ENCODE measurements at places on chromosomes 3 and 15. TPM values are rescaled to one million over a fixed set of nuclear protein-coding genes. Genes with fewer than 3 reads are reported as not detected.

- DNase-seq = no peak
These were observed 289.4 kb downstream of the LSAMP start for GRCh38 chr3:116155841-116156240.

DNA sequence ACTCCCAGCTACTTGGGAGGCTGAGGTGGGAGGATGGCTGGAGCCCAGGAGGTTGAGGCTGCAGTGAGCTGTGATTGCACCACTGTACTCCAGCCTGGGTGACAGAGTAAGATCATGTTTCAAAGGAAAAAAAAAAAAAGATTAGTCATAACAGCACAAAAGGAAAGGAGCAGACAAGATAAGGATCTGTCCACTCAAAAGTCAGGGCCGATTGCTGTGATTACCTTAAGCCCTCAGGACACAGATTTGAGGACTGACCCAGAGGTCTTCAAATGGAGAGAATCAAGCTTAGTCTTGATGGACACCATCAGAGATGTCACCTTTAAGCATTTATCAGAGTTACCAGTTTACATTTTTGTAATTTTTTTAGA is 23.9 kb upstream of the HEG1 start:
- no peak for DNase-seq

- DNase-seq = no peak
These were observed 202.0 kb downstream of the UBE2E2 start for GRCh38 chr3:23405081-23405480.

DNA sequence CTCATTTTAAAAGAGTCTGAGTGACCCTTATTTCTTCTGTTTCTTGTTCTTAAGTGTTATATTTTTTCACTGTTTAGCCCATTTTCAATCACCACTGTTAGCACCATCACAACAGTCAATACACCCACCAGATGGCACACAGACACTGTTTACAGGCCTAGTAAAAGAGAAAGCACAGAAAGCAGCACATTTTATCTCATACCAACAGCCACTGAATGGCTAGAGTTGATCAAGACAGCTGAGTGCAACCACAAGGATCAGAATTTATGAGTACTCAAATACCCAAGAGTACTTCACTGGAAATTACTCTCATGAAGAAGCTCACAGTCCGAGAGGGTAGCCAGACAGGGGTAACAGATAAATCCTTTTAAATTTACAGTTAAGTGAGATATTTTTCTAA is 127.0 kb downstream of the TFDP2 start:
- DNase-seq = no peak

GRCh38 chr3:161474741-161475140 is 21.9 kb upstream of the OTOL1 start:
- DNase-seq = no peak

DNA sequence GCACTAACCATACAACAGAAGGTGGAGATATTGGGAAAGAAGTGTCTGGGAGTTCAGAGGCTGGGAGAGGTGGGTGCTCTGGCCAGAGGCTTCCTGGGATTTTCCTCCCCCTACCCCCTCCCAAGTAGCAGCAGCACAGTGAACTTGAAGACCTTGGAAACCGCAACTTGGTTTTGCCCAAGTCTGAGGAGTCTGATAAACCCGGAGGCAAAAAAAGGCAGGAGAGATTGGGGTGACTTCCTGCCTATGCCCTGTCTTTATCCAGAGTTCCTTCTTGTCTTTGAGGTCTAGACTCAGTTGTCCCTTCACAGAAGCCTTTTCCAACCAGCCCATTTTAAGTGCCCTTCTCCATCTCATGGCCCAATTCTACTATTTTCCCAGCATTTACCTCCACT is 25.4 kb upstream of the THRB start:
- no peak for DNase-seq

DNA sequence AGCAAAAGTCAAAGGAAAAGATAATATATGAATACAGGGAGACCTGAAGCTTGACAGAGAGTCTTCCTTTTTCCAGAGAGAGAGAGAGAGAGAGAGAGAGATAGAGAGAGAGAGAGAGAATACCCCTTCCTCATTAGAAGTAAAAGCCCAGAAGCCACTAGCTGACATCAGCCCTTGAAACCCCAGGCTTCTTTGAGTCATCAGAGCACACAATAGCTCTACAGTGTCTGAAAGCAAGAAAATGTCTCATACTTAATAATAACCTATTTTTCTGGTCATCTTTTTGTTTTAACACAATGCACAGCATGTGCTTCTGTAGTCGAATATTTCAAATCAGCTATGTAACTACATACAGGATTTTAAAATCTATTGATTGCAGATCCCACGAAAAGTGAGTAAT is 109.2 kb upstream of the NANOGP8 start:
- no peak for DNase-seq

- no peak for DNase-seq
These were observed 332.1 kb downstream of the ROBO2 start for GRCh38 chr3:77372018-77372417.

GRCh38 chr3:15542614-15543013 is 21.1 kb upstream of the COLQ start:
- no peak for DNase-seq

GRCh38 chr3:134864636-134865035 is 69.6 kb downstream of the EPHB1 start:
- no peak for DNase-seq

- DNase-seq = no peak
These were observed 2.4 kb downstream of the HTD2 start for GRCh38 chr3:58308728-58309127.

GRCh38 chr3:132486099-132486498 is 68.8 kb downstream of the DNAJC13 start:
- DNase-seq = no peak

- peak; percentile 31 for DNase-seq
These were observed 63.9 kb downstream of the TMCC1 start for GRCh38 chr3:129829640-129830039.

- no peak for DNase-seq
These were observed 173.5 kb downstream of the OR4M2 start for GRCh38 chr15:22253676-22254408.

DNA sequence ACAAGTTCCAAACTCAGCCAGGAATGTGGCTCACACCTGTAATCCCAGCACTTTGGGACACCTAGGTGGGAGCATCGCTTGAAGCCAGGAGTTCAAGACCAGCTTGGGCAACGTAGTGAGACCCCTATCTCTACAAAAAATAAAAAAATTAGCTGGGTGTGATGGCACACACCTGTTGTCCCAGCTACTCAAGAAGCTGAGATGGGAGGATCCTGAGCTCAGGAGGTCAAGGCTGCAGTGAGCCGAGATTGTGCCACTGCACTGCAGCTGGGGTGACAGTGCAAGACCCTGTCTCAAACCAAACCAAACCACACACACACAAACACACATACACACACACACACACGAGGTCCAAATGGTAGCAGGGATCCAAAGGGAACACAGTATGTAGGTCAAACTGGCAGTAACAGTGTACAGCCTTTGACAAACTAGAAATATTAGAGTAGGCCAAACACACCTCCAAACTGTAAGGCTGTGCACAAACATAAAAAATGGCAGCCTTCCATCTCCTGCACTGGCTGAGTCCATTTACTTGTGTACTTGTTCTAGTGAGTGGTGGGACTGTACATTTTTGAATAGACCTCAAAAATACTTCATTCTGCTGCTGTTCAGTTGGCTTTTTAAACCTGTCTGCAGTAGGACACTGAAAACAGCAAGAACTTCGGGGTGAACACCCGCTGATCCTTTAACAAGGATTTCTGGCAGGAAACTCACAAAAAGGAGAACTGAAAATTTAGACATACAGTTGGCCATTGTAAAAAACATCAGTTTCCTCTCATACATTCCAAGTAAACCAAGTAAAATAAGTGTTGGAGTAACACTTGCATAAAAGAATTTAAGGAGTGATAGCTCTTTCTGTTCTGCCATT is 33.6 kb downstream of the INTS14 start:
- DNase-seq = no peak

- no peak for DNase-seq
These were observed 64.1 kb downstream of the NIPA2 start for GRCh38 chr15:22902578-22902977.

Gene GPR149
- polyA plus RNA-seq = not detected

Gene FBXL2
- polyA plus RNA-seq = 32.1 TPM

Gene LIPH
- polyA plus RNA-seq = 2.0 TPM

Gene ADGRG7
- polyA plus RNA-seq = not detected

Gene CLRN1
- polyA plus RNA-seq = not detected

Gene PFKFB4
- polyA plus RNA-seq = 12.8 TPM

Gene WDR49
- 1.9 TPM for polyA plus RNA-seq

Gene ATP13A5
- polyA plus RNA-seq = 0.09 TPM

Gene LRTM1
- polyA plus RNA-seq = not detected

Measured in renal cortex interstitium (tissue), 15 donors.